Activated CD4-positive, alpha-beta memory T cell treated with anti-CD3 and anti-CD28 coated beads, Interleukin-2, amount 10 ng/mL, durations not matched to agents 7 days and 5 days (primary cell): ENCODE measurements at places on chromosomes 6 and 20.

DNA sequence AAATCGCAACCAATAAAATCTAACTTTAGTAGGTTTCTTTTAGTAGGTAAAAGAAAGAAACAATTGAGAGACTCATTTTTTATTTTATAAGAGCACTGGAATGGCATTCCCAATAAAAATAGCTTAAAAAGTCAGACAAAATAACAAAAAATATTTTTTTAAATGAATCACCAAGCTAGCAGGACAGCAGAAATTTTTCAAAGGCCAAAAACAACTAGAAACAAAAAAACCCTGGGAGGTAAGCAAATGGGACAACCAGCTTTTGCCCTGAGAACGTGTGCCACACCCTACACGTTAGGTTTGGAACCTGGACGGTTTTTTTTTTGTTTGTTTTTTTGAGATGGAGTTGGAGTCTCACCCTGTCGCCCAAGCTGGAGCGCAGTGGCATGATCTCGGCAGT lies 19.6 kb downstream of the GPLD1 start:
- no peak for DNase-seq

- no peak for DNase-seq
Measured at GRCh38 chr6:144929262-144929661, 644.1 kb downstream of the UTRN start.

GRCh38 chr6:112931832-112932231 lies 584.7 kb downstream of the RFPL4B start:
- no peak for DNase-seq

DNA sequence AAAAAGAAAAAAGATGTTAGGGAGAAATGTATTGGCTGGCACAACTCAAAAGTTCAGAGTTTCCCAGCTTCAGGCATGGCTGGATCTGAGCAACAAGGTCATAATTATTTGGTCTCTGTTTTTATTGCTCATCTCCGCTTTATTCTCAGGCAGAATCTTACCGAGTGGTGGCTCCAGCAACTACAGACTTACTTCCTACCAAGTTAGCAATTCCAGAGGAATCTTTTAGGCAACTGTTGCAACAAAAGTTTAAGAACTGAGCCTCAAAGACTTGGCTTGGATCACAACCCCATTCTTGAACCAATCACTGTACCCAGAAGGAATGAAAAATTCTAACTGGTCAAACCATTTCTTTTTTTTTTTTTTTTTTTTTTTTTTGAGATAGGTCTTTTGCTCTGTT lies 35.5 kb upstream of the NCOA3 start:
- DNase-seq: no peak

- no peak for DNase-seq
Measured at GRCh38 chr6:158170656-158171081, 2.5 kb downstream of the GTF2H5 start.

DNA sequence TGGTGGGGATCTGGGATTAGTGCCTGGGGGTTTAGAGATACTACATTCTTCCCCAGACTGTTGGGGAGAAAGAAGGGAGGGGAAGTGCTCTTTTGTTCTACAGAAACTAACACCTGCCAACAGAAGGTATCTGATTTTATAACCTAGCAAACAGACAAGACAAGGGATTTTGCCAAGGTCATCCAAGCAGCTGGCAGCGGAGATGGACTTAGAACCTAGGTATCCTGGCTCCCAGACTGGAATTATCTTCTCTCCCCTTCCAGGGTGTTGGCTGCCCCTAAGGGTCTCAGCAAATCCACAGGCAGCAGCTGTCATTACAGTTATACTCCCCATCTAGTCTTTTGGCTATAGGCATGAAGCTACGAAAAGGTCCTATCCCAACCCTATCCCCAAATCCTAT lies 8.4 kb downstream of the SDC4 start:
- no peak for DNase-seq

GRCh38 chr6:137217801-137218472 lies 1.2 kb downstream of the IFNGR1 start:
- DNase-seq: peak; percentile 22

DNA sequence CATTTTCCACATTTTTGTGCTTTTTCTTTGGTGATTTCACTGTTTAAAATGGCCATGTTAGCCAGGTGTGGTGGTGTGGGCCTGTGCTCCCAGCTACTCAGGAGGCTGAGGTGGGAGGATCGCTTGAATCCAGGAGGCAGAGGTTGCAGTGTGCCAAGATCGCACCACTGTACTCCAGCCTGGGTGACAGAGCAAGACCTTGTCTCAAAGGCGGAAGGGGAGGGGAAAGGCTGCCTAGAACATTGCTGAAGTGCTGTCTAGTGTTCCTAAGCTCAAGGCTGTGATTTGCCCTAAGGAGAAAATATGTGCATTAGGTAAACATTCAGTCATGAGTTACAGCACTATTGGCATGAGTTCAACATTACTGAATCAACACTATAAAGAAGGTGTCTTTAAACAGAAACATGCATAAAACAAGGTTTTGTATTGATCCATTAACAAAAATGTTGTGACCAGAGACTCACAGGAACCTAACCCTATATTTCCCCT lies 14.0 kb downstream of the ZC2HC1B start:
- no peak for DNase-seq
